ENCODE measurements at places on chromosomes 5 and 9.

DNA sequence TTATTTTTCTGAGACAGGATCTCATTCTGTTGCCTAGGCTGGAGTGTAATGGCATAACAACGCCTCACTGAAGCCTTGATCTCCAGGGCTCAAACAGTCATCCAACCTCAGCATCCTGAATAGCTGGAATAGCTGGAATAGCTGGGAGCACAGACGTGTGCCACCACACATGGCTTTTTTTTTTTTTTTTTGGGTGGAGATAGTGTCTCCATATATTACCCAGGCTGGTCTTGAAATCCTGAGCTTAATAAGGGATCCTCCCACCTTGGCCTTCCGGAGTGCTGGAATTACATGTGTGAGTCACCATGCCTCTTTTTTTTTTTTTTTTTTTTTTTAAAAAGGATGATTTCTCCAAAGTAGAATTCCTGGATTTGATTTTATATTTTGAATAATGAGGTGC lies 60.7 kb downstream of the NSD1 start:
- no peak for DNase-seq

DNA sequence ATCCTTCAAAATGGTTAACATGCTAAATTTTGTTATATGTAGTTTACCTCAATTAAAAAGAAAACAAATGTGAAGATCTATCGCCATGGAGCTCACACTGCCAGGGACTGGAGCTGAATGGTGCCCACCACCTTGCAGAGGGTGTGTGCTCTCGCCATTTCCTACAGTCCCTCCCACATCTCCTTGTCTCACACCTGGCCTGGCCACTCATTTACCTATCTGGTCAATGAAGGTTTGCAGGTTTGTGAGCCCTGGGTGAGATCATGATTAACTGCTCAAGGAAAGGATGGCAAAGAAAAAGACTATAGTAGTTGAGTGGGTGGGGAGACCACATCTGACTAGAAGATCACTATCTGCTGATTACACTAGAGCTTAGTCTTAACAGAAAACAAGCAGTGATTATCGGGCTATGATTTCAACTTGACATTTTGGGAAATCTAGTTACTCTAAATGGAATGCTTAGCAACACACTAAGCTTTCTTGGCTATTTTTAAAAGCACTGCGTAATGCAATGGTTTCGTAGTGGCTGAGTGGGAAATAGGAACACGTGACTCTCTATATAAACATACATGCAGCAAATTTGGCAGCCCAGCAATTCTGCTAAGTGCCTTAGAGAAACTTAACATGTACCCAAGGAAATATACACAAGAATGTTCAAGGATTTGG lies 27.3 kb downstream of the PUM3 start:
- no peak for DNase-seq

DNA sequence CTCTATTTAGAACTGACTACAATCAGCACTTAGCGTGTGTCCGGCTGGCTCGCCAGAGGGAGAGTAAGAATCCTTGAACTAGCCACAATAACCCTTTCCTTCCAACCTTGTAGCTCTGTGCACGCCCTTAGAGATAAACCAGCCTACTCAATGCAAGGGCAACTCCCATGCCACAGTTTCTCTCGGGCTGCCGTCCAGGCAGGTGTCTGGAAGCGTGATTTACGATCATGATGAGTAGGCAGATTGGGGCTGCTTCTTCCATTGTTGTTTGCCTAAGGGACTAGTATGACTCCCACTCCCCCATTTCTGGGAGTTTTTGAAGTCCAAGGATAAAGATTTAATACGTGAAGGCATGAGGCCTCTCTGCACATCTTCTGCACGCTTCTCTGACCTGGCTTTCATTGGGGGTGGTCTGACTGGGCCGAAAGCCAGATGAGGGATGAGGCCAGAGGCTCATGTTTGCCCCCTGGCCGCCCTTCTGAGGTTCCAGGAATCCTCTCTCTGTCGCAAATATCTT lies 134.0 kb upstream of the MYO10 start:
- no peak for DNase-seq

GRCh38 chr9:75463871-75464270 lies 375.6 kb downstream of the OSTF1 start:
- DNase-seq, result no peak

GRCh38 chr5:39426051-39426745 lies 1.4 kb upstream of the DAB2 start:
- no peak for DNase-seq

- DNase-seq, result no peak
Observed at GRCh38 chr9:133050781-133051180, 11.0 kb upstream of the CEL start.

DNA sequence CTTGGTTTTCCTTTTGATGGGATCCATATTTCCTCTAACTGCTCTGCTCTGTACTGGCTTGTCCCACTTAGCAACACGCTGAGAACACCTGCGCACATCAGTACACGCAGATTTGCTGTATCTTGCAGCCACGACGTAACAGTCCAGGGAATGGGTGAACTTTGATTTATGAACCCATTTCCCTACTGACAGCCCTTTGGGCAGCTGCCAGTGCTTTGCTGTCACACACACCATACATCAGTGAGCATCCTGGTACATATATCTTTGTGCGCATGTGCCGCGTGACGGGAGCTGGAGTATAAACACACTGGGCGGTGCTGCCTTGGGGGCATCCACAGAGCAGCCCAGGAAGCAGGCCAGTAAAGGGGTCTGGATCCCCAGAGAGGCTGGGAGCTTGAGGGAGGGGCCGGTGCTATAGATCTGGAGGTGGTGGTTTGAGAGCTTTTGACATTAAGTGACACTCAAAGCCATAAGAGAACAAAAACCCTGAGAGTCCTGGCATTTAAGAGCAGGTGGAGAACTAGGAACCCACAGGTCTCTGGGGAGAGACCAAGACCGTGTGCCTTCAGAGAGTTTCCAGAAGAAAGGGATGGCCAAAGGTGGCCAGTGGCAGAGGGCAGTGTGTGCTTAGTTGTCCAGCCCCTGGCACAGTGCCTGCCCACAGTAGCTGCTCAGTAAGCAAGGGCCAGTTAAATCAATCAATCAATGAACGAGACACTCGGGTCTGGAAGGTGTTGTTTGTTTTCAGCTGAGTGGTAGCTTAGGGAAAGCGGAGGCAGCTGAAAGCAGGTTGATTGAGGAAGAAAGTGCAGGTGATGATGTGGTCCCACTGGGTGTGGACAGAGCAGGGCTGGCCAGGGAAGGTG lies 53.7 kb downstream of the LMX1B start:
- no peak for DNase-seq

- no peak for DNase-seq
Observed at GRCh38 chr5:172347496-172348052, 64.0 kb upstream of the UBTD2 start.

DNA sequence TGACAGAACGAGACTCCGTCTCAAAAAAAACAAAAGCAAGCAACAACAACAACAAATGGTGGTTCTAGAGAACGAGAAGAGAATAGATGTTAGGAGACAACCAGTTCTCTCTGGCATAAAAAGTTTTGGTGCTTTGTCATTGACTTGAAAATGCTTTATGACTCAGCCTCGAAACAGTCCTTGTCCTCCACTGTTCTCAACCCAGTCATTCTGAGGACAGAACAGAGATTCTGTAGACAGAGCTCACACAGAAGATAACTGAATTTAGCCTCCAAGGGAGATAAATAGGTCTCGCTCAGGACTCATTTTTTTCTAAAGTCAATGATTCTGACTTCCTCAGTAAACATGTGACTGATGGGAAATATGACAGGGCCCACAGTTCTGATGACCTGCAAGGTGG lies 76.0 kb upstream of the FSTL4 start:
- DNase-seq, result no peak

DNA sequence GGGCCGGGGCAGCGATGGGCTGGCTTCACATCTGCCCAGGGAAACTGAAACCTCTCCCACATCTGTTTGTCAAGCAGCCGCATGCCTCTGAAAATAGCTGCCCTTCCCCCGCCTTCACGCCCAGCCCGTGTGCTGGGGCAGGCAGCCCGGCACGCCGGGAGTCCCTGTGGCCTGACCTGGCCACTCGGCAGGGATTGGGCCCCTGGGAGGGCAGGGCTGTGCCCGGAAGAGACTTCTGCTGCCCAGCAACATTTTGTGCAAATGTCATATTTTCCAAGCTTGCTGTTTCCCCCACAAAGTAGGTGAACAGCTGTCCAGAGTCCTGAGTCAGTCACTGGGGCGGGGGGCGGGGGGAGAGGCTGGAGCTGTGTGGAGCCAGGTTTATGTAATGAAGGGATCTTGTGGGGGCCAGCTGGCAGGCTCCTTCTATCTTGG lies 8.2 kb downstream of the COL27A1 start:
- no peak for DNase-seq

GRCh38 chr5:140327589-140327988 lies 18.8 kb downstream of the HBEGF start:
- DNase-seq, result no peak

DNA sequence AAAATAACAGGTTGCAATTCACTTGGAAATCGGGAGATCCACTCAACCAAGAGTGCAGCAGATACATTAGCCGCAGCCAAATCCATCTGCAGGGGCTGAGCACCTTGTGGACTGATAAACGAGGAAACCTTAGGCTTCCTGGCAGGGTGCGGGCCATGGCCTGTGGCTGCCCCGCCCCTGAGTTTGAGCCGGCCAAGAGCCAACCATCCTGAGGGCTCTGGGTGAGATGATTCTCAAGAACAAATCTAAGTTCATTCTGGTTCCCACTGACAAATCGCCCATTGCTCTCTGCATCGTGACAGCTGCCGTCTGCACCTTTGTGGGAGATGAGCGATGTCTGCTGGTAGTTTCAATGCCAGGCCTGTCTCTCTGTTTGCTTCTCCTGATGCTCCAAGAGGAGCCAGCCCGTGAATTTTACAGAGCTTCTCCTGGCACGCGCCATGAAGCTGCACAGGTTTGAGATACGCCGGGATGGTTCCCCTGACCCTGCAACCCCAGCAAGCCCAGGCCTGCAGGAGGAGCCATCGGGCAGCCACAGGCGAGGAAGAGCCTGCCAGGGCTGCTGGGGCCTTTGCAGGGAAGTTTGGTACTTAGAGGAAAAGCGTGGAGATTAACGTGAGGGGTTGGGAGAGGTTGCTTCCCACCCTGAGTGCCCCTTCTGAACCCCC lies 154.0 kb downstream of the OLFM1 start:
- DNase-seq, result no peak

GRCh38 chr5:120457839-120458507 lies 6.1 kb upstream of the PRR16 start:
- peak; percentile 25 for DNase-seq

DNA sequence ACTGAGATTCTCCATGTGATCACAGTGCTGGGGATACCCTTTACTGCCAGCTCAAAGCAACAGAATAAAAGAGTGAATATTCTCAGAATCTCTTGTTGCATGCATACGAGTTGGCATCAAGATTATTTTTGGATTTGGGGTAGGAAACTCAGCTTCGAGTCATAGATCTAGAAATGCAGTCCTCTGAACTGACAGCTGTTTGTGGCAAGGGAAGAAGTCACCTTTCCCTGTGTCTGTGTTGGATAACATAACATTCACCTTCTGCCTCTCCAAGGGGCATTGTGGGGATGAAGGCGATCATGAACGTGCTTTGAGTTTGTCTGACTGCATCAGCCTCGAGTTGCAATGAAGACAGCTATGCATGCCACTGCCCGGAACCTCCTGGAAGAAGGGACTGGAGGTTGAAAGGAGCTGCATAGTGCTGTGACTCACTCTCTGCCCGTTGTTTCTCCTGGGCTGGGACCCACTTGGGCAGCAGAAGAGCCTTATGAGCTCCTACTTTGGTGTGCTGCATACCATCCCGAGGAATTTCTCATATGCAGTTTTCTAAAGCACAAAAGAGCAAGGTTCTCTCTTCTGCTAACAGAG lies 231.7 kb downstream of the ARHGAP26 start:
- DNase-seq, result no peak

- DNase-seq, result no peak
Observed at GRCh38 chr9:114196979-114197622, 41.8 kb downstream of the COL27A1 start.

DNA sequence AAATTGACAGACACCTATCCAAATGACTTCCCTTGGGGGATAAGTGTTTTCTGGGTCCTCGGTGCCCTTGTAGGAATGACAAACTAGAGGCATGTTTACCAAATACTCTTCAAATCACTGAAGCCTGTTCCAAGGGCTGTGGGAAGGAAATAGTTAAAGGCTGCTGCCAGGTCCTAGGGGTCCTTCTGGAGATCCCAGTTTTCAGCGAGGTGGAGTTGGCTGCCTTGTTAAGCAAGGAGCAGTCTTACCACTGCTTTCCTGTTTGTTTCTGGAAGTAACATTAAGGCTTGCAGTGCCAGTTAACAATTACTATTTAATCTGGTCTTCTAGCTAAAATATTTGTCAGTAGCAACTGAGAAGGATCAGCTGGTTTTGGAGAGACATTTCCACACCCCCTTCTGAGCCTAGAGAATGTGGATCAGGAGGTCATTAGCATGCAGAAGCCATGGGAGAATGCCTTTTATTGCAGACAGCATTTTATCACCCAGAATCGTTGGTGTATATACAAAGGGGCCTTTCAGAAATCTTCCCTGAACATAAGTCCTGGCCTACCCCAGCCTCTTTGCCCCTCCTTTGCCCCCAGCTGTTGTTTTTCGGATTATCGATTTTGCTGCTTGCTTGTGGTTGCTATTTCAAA lies 238.8 kb downstream of the DMAC1 start:
- no peak for DNase-seq

GRCh38 chr5:23977997-23978396 lies 470.6 kb downstream of the PRDM9 start:
- no peak for DNase-seq

DNA sequence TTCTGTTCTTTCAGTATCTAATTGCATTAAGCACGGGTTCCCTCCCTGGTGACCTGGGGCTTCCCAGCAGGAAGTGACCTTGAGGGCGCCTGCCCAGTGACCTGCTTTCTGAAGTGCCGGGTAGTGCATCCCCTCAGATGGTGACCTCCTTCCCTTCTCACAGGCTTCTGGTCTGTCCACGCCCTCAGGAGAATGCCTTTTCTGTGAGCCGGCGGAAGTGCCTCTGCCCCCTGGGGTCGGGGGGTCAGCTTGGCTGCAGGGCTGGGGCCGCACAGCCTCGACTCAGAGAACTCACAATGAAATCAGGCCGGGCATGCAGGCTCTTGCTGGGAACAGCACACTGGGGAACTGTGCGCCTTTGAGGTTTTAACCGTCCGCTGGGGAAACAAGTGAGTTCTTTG lies 124.5 kb upstream of the PHYKPL start:
- DNase-seq, result no peak

DNA sequence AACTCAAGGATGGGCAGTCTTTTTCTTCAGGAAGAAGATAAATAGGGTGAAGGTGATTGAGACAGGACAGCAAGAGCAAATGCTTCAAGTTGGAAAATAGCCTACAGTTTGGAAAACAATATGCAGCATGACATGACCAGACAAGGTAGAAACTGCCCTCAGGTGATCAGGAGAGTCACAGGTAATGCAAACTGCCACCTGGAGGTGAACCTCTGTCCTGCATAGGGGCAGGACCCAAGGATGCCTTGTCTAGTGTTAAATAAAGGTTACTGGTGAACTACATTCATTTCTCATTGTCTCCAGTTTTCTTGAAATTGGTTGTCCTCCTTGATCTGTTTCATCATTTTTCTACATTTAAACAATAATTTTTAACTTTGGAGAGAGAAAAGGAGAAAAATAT lies 232.1 kb downstream of the SEMA5A start:
- no peak for DNase-seq

GRCh38 chr9:82680179-82680935 lies 382.6 kb downstream of the RASEF start:
- no peak for DNase-seq

GRCh38 chr5:133612249-133612860 lies at the start of gene FSTL4:
Gene FSTL4 (minus strand): TSS chr5:133612541.
- DNase-seq, result no peak

GRCh38 chr5:111198281-111198966 lies 25.8 kb upstream of the CAMK4 start:
- no peak for DNase-seq

Measured in NCI-H2081 treated with DMSO at 0.1 percent for 48 hours (cell line).